ENCODE measurements at places on chromosomes 3 and 15.

- DNase-seq, result peak; percentile 57
These were observed 16.9 kb upstream of the TSC22D2 start for GRCh38 chr3:150391161-150391560.

DNA sequence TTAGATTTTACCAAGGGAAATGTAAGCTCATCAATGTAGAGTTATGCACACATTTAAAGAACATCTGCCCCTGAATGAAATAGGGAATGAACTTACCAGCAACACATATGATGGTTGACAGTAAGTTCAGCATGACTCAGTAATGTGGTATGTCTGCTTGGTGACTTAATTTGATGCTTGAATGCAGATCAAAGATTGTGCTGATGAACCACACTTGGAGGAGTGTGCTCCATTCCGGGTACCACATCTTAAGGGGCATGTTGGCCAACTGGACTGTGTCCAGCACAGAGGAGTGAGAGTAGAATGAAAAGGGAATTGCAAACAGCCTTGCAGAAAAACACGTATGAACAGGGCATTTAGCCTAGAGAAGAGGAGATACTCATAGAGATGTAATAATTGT, 171.0 kb upstream of the RARB start:
- DNase-seq, result peak; percentile 55

- peak; percentile 81 for DNase-seq
These were observed 9.2 kb downstream of the FYCO1 start for GRCh38 chr3:45986303-45986982.

DNA sequence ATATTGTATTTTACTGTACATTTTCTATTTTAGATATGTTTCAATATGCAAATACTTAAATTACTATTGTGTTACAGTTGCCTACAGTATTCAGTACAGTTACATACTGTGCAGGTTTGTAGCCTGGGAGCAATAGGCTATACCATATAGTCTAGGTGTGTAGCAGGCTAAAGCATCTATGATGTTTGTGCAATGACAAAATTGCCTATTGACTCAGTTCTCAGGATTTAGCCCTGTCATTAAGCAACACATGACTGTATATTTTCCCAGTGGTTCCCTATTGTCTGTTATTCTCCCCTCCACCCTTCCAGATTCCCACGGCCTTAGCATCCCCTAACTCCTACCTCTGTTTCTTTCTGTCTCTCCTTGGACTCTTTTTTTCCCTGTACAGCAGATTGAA, 10.7 kb downstream of the MOBP start:
- no peak for DNase-seq

- peak; percentile 50 for DNase-seq
These were observed 164.6 kb upstream of the PFN2 start for GRCh38 chr3:150135287-150135721.

DNA sequence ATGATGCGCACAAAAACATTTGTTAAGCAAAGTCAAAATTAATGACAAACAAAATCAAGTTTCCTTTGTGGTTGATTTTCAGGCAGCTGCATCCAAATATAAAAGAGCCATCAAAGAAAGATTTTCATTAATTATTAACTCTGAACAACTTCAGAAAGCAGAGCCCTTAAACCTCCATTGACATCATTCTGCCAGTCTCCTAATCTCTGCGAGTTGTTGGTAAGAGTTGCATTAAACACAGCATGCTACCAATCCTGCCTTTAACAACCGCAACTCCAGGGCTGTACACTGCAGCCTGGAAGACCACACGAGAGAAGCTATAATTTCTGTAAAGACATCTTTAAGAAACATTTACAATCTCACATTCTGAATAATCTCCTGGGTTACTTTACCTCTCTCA, 204.6 kb downstream of the NR2F2 start:
- DNase-seq, result no peak

GRCh38 chr3:97935842-97936241, 36.4 kb downstream of the RIOX2 start:
- DNase-seq, result no peak

DNA sequence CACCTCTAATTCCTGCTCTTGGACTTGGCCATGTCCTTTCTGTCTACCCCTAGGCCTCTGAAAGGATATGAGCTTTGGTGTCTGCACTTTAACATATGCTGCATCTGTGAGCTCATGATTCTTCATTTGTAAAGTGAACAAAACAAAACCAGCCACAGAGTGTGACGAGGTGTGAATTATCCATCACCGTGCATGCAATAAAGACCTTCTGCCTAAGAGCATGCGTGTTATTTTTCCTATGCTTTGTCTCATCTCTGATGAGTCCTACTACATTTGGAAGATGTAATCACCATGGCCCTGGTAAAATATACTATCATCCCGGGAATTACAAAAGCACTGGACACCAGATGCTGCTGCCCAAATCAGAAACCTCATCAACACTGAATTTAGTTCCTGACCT, 103.5 kb upstream of the KCNAB1 start:
- no peak for DNase-seq

DNA sequence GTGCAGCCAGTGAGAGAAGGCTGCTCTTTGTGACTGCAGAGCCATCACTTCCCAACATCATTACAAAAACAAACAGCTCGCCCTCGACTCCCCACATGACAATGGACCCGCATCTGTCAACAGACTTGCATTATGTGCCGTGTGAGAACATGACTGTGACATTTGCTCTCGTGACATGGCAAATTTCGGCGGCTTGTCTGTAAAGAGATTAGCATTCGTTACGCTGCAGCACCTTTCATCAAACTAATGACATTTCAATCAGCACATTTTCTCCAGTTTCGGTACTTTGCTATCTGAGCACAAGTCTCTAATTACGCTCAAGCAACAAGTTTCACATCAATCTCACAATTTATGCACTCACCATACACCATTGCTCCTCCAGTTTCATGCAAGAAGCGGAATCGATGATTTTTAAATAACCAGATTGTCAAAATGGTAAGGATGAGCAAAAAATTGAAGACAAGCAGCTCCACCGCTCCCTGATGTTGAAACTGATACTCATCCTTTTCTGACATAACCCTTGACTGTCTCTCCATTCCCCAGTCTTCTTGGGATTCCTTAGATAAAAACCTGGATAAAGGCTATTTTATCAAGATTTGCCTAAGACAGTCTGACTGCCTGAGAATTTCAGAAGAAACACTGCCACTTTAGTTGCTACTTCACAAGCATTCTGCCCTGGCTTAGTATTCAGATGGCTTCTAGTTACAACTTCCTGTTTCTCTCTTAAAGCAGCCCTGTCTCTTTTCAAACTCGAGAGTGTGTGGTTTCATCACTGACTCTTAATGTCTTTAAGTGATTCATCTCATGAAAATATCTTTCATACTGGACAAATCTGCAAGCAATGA, at the start of gene SLC9A9:
Gene SLC9A9 (minus strand): TSS at position 682 of the 845 bp plus-strand sequence. CDS start 146 bp downstream, at position 536.
- DNase-seq, result peak; percentile 56

DNA sequence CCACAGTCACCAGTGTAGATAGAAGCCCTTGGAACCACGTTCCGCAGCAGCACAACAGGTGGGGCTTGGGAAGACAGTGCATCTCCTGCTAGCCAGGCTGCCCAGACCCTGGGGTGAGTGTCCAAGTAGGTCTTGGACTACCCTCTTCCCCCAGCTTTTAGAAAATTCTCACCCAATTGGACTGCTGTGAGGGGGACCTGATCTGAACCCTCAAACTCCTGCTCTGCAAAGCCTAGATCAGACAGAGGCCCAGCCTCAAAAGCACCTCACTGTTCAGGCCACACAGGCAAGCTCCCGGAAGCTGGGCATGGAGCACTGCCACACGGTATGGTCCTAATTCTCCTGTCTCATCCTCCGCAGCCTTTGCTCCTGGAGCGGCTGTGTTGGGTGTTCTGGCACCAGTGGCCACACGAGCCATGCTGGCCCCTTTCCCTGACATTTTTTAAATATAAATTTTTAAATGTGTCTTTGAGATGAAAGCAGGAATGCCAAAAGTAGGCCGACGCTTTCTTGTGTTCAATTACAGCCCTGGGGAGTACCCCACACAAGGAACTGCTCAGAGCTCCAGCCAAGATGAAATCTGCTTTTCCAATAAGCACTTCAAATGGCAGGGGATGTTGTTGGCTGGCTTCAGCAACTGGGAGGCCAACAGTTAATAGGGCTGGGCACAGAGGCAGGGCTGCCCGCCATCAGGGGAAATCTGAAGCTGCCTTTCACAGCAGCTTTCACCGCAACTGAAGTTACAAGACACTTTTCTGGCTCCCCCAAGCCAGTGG, 40.9 kb downstream of the CPN2 start:
- no peak for DNase-seq

- no peak for DNase-seq
These were observed 12.1 kb downstream of the ATP13A3 start for GRCh38 chr3:194474675-194475074.

DNA sequence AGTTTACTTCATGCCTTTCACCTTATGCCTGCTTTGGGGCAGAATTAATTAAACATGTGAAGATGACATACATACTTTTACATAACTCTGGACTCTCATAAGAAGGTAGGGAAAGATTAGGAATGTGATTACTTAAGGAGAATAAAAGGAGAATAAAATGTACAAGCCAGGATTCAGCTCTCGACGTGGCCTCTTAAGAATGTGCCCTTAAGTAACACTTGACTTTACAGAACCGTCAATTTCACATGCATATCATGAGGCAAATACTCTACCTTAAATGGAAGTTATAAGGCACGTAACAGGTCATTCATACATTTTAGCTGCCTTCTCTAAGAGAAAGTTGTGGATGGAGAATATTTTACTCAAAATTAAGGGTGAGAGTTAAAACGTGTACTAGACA, 263.7 kb upstream of the LMCD1 start:
- DNase-seq, result no peak

DNA sequence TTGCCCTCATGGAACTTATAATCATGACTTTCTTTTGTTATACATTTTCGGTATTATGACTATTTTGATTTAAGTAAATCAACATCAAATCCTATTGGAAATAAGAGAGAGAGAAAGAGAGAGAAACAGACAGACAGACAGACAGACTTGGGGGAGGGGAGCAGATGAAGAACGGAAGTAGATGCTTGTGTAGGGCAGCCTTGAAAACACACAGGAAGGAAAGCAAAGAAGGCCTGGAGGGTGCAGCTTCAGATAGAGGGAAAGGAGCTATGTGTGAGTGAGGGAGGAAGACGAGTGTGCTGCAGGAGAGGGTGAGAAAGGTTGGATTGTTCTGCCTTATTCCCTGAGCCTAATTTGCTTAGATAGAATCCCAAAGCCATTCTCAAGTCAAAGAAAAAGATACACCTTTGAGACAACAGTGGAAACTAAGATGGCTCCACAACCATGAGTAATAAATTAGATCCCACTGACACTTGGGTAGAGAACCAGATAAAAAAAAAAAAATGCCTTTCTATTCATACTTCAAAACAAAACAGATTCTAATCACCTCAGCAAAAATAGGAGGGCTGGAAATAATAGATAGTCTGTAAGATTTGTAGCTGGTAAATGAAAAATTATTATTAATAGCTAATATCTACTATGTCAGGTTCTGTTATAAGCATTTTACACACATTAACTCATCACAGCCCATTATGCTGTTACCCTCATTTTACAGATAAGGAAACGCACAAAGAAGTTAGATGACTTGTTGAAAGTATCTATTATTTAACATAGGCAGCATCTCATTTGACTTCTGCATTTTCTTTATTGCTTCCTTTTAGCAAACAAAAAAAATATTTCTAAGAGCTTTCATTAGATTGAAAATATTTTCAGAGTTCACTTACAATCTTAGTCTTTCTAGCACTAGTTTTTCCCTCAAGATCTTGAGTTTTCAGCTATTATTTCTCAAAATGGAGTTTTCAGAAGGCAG, 214.1 kb downstream of the TNIK start:
- no peak for DNase-seq

DNA sequence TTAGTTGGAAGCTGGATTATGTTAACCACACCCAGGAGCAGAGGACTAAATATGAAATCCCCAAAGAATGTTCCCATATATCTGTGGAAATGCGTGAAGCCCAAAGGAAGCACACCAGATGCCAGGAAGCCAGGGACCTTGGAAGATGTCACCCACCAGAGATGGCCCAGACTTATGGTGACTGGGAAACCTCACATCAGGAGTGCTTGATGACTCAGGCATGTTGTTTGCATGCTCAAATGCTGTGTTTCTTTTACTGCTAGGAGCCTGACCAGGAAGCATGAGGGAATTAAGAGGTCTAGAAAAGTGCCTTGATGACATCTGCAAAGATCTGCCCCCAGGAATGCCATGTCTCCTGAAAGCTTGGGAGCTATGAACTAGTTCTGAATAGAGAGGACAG, 109.0 kb upstream of the SLC2A2 start:
- peak; percentile 34 for DNase-seq
